ENCODE measurements at places on chromosomes 5 and 9.

DNA sequence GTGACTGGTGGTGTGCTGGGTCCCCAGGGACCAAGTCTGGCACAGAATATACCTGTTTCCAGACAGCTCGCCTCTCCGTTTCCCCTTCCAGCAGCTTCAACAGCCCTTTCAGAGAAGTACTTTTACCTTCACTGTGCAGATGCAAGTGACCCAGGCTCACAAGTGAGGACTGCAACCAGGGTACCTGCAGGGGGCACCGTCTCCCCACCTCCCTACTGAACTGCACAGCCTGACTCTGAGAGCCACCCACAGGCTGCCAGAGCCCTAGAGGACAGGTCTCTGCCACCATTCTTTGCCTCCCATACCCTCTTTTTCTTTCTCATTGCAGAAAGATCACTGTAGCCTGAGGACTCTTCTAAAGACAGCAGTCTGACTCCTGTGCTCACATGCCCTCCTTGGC, 15.4 kb downstream of the IL9 start:
- no peak for DNase-seq

GRCh38 chr5:132372127-132372526, 2.6 kb downstream of the SLC22A5 start:
- DNase-seq, result no peak

- no peak for DNase-seq
Measured at GRCh38 chr5:77719666-77720363, 56.3 kb downstream of the TBCA start.

DNA sequence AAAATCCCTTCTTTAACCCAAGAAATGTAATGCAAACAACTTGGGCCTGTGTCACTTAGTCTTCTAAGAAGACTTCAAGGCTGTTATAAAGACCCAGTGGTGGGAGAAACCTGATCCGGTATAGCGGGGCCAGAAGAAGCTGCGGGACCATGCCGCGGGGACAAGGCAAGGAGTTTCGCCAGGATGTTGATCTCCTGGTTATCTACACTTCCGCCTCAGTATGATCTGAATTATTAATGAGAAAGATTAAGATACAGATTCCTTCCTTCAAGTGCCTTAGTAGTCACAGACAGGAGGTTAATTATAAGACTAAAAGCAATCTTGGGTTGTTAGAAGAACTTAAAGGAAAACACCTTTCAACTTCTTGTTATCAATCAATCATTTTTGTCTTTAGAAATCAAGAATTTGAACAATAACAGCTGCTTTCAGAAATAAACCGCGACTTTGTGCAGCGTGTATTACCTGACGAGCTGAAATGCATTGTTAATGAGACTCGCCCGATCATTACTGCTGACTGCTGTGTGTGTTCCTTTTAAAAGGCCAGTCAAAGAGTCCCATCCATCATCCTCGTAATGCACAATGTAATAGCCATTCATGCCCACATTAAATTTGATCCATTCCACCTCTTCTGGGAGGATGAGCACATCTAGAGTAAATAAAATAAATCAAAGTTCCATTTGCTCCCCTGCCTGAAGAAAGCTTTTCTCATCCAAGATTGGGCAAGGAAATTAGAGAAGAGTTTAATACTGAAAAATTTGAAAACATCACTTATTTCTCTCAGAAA, 22.2 kb downstream of the ERAP1 start:
- DNase-seq, result no peak

DNA sequence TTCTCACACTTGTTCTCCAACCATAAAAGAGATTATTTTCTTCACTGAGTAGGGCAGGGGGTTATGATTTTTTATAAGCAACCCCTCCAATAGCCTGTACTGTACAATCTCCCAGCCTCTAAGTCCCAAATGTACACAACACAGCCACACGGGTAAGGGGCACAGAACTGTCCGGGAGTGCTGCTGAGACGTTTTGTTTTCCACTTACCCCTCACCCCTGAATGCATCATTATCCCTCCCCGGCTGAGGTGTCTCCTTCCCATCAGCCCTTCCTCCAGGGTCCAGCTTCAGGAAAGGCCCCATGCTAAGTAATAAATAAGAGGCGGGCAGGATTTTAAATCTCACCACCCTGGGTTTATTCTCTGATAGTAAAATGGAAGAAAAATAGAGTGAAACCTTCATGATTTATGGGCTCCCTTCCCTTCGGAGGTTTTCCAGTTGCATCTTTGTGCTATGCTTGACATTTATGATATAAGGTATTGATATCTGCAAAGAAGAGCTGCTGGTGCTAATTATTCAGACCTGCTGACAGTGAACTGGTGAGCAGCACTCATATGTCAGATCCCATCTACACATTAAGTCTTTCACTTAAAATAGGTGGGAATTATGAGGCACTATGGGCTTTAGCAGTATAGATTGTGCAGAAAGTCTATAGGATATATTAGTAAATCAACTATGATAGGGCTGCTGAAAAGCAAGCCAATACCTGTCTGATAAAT, 67.2 kb upstream of the MEGF10 start:
- DNase-seq, result no peak

DNA sequence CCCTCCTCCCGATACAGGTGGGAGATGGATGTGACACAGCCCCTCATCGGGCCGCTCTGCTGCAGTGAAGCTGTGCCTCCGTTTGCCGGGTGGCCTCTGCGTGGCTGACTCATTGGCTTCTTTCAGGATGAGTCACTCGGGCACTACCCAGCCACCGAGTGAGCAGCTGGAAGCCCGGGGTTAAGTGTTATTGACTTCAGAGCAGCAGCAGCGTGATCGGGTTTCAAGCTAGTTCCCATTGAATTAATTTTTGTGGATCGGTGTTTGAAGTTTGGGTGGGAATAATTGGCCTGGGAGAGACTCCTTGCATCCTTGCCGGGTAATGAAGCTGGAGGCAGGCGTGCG, 266.4 kb upstream of the IRX4 start:
- DNase-seq, result no peak

- no peak for DNase-seq
Measured at GRCh38 chr5:141411575-141411974, 1.2 kb upstream of the PCDHGA10 start.

DNA sequence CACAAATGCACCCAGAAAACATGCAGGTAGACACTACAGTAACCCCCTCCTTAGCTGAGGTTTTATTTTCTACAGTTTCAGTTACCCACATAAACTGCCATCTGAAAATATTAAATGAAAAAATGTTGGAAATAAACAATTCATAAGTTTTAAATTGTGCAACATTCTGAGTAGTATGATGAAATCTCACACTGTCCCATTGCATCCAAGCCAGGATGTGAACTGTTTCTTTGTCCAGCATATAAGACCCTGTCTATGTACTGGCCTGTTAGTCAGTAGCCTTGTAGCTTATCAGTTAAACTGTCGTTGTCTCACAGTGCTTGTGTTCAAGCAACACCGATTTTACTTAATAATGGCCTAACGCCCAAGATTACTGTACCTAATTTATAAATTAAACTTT, 630.5 kb downstream of the ANXA1 start:
- DNase-seq, result no peak

GRCh38 chr5:569358-569867, 42.7 kb upstream of the CEP72 start:
- DNase-seq, result no peak

- DNase-seq, result no peak
Measured at GRCh38 chr9:25442526-25442925, 235.7 kb downstream of the TUSC1 start.

DNA sequence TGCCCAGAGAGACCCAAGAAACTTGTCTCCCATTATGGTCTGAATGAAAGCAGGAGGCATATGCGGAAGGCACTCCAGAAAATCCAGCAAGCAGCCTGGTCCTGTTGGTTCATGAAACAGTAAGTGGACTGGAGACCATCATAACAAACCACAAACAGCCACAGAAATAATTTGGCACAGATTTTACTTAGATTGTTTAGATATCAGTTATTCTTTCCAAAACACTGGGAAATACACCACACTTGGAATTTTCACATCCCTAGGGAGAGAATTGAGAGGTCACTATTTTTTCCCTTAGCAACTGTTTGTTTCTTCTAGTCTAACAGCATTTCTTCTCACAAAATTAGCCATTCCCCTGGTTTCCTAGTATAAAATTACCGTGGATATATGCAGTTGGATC, 300.8 kb downstream of the OSTF1 start:
- no peak for DNase-seq

GRCh38 chr5:7261049-7261448, 134.9 kb upstream of the ADCY2 start:
- no peak for DNase-seq

GRCh38 chr9:133055788-133056420, 5.9 kb upstream of the CEL start:
- DNase-seq, result no peak

GRCh38 chr9:35714123-35714522, 17.9 kb downstream of the TLN1 start:
- no peak for DNase-seq

DNA sequence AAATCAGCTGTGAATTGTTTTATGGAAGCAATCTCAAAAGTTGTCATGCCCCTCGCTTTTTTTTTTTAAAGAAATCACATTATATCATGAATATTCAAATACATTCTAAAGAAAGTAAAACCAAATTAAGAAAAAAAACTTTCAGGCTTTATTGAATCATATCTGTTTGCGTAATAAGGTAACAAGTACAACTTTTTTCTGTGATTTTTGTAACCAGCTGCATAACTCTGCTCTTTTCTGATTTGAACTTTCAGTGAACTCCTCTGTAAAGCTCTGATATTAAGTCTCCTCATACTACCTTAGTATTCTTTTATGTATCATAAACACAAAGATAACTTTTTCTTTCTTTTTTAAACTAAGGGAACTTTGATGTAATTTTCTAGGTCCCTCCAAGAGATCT, 65.3 kb downstream of the CWC27 start:
- DNase-seq, result no peak

- no peak for DNase-seq
Measured at GRCh38 chr9:14433351-14434157, 119.6 kb upstream of the NFIB start.

DNA sequence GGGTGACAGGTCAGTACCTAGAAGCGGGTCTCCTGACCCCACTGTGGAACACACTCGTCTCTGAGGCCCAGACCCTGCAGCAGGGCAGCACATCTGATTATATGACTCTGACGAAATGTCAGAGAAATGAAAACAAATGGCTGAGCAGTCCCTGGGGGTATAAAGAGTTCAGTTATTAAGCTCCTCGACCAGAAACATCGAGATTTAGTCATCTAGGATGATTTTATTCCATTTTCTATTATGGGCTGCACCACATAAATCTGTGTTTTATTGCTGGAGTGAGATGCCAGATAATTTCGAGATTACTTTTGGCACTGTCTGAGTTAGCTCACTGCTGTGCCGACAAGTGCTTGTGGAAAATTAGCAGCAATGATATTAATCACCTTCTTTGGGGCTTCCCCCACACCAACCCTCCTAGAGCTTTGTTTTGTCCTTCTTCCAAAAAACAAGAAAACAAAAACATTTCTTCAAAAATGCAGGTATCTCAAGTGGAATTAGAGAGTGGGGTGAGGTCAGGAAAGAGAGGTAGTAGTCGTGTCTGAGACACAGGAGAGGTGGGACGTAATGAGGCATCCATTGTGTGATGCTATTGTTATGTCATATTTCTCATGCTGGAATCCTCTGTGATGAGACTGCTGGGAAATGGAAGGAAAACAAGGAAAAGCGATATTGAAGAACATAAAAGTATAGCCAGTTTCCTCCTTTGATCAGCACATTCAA, 495.5 kb downstream of the DMAC1 start:
- DNase-seq, result no peak

- DNase-seq, result no peak
Measured at GRCh38 chr9:121649476-121650216, 1.8 kb upstream of the DAB2IP start.

- no peak for DNase-seq
Measured at GRCh38 chr5:99058466-99058865, 129.7 kb upstream of the CHD1 start.

DNA sequence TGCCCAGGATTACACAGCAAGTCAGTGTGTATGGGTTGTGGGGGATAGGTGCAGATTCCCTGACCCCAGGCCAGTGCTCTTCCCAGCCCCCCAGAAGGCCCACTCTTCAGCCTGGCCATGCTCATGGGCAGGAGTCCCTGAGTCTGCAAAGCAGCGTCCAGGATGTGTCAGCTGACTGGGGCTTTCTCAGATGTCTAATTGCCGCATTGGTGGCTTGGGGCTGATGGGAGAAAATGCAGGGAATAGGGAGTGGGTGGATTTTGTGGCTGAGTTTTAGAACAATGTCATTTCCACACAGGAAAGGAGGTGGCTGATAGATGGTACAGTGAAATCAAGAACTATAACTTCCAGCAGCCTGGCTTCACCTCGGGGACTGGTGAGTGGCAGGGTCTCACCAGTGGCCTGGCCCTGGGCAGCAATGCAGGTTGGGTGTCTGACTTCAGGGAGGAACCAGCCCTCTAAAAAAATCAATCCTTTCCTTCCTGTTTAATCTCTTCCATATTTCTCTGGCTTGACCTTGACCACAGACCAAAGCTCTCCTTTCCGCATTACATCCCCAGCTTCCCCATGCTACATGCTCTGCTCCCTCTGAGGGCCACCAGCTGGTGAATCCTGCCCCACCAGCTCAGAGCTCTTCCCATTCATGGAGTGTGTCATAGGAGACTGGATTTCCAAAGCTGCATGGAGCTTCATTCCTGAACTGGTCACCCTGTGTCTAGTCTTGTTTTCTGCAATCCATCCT, 14.2 kb downstream of the GLIPR2 start:
- no peak for DNase-seq

GRCh38 chr5:73540192-73540591, 25.2 kb downstream of the ANKRA2 start:
- DNase-seq, result no peak

DNA sequence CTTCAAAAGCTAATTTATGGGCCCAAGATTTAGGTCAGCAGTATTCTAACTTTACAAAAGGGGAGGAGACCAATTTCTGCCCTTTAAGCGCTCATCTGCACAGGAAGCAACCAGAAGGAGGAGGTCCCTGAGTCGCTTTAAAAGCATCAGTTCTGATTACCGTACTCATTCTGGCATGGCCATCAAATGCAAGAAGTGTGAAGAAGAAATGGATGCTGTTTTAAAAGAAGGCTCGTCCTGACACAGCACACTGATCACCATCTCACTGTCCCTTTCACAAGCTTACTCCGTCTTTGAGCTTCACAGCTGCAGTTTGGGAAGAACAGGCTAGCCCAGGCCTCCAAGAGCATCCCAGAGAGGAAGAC, 17.5 kb downstream of the ZNF608 start:
- DNase-seq, result no peak

- DNase-seq, result no peak
Measured at GRCh38 chr9:79489261-79490000, 82.3 kb upstream of the TLE4 start.

- DNase-seq, result no peak
Measured at GRCh38 chr5:109645707-109646192, 44.0 kb upstream of the MAN2A1 start.

Data from activated CD8-positive, alpha-beta memory T cell treated with anti-CD3 and anti-CD28 coated beads for 1 hour (primary cell).